ENCODE measurements at places on chromosomes 4 and X.

- DNase-seq: no peak
Measured at GRCh38 chr4:151553874-151554273, 144.9 kb downstream of the FHIP1A start.

DNA sequence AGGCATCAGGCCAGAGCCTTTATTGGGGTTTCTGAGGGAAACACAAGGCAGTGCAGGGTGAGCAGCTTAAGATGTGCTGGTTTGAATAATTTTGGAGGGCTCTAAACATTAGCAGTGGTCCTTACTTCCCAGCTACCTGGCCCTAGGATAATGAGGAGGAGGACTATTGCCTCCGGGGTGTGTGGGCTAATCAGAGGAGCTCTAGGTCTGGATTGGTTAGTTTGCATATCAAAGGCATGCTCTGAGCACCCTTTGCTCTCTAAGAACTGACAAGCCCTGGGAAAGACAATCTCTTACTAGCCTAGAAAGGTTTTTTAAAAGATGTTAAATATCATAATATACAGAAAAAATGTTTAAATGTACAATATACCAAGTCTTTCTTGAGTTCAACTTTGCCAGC, 58.4 kb downstream of the RXFP1 start:
- DNase-seq: no peak

GRCh38 chr4:8468746-8469535, 28.4 kb downstream of the TRMT44 start:
- peak; percentile 74 for DNase-seq

GRCh38 chr4:177271091-177271490, 38.6 kb upstream of the NEIL3 start:
- DNase-seq: no peak

DNA sequence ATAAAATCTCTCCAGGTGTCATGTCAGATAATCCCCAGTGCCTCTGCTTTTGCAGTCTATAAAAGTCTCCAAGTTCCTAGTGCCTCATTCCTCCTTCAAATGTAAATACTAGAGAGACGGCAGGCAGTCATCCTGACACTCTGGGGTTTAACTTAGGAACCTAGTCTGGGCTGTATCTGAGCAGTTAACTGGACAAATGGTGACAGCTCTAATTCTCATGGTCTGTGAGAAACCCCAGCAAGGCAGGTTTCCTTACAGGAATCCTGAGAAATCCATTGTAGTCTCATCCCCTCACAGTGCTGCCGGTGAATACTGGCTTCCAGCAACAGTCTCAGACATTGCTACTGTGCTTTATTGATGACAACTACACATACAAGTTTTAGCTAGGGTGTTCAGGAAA, 246.8 kb downstream of the SNCA start:
- no peak for DNase-seq

GRCh38 chrX:18537068-18537467, 111.7 kb downstream of the CDKL5 start:
- DNase-seq: no peak

GRCh38 chrX:78314561-78314960, 12.8 kb downstream of the CYSLTR1 start:
- no peak for DNase-seq

- DNase-seq: peak; percentile 91
Measured at GRCh38 chr4:184825896-184826690, at the start of gene ACSL1. Gene ACSL1 (minus strand): TSS chr4:184825968. CDS start chr4:184803514, 22,454 bp downstream.

DNA sequence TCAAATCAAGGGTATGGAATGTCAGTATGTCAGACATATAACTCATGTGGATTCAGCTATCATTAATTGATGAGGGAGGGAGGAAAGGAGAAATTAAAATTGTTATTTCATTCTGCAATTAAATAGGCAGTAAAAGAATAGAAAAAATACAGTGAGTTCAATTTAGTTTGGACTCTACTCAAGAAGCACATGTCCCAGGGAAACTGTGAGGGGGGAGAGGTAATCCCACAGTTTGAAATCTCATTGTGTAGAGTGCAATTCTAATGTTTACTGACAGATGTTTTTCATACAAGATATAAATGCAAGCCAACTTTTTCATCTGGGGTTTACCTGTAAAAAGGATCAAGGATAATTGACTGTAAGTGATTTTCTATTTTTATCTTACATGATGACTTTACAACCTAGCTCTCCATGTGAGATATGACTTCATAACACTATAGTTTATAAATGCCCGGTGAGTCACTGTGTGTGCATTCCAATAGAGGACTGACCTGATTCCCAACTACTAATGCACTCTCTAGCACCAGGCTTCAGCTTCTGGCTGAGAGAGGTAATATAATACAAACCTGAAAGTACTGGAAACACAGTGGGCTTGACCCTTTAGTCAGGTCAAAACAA, 35.2 kb upstream of the SCD5 start:
- no peak for DNase-seq

GRCh38 chrX:46722742-46723568, 36.0 kb downstream of the SLC9A7 start:
- no peak for DNase-seq

DNA sequence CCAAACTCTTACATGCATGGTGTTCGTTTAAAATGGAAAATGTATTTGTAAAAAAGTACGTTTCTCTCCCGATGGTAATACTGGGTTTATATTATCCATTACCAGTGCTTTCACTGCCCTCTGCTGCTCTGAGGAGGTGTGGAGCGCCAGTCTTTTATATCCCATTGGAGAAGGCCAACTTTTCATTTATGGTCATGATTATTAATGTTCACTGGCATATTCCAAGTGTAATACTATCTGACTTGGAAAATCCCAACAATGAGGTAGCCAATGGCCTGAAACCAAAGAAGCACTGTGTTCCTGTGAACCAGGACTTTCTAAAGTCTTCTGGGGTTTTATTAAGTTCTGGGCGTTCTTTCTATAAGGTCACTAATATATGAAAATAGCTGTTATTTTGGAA, 80.7 kb downstream of the SYNPO2 start:
- peak; percentile 3 for DNase-seq

GRCh38 chr4:156939139-156939538, 32.5 kb downstream of the PDGFC start:
- no peak for DNase-seq

GRCh38 chr4:70515367-70516250, 2.8 kb upstream of the AMTN start:
- no peak for DNase-seq

DNA sequence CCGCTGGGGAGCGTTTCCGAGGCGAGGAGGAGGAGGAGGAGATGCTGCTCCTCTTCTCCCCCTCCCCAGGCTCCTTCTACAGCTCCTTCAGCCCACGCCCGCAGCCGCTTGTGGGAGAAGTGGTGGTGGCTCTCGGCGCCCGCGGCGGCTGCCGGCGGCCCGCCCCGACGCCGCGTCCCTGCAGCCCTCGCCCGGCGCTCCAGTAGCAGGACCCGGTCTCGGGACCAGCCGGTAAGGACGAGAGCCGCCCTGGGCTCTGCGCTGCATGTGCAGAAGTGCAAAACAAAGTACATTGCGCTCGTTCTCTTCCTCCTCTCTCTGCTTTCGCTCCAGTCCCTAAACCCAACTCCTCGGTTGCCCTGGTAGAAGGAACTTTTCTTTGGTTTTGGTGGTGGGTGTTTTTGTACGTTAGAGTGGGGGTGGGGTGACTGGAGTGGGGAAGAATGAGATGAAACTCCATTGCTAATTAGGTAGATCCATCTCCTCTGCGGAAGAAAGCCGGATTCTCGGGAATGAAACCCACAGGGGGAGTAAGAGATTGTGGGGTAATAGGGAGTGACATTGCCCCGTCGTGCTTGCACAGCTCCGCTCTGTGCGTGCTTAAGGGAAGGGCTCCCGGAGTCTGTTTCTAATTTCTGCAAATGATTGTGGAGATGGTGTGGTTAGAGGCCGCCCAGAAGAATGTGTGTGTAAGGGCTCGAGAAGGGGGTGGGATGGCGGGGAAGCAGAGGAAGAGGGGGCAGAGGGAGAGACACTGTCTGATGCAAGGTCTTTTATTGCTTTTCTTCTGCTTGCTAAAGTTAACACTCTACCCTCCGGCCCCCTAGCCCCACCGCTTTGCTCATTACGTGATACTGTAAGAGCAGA, 677 bp downstream of the PTPN13 start:
- peak; percentile 72 for DNase-seq

- DNase-seq: no peak
Measured at GRCh38 chr4:153393397-153393796, 48.9 kb downstream of the MND1 start.

- peak; percentile 6 for DNase-seq
Measured at GRCh38 chr4:158020176-158020575, 152.6 kb downstream of the GASK1B start.

GRCh38 chr4:139311909-139312308, 9.6 kb upstream of the NDUFC1 start:
- no peak for DNase-seq

GRCh38 chrX:10677490-10677889, 57.1 kb upstream of the MID1 start:
- DNase-seq: no peak

GRCh38 chr4:6742989-6743388, 27.0 kb downstream of the BLOC1S4 start:
- DNase-seq: no peak

DNA sequence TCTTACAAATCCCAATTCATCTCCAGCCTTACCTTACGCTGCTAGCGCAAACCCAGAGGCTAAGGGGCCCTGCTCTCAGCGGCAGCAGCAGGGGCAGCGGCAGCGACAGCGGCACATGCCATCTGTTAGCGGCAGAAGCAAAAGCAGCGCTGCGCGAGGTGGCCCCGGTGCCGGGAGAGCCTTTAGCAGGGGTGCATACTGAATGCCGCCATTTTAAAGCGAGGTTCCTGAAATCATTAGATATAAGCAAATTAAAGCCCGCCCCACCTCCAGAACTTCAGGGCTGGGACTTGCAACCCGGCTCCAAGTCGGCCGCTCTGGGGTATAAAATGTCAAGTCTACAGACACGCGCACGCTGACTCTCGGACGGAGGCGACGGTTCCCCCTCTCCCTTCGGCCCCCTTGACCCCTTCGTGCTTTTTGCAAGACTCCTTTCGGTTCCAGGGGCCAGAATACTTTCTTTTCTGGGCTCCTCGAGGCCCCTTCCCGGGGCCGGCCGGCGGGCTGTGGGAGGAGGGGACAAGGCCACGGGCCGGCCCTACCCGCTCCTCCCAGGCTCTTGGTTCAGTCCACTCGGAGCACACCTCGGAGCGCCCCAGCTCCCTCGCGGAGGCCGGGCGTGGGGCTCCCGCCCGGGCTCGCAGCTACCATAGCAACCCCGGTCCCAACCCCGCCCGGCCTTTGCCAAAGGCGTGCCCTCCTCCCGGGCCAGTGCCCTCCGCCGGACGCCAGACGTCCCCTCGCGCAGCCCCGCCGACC, at the start of gene MBNL3:
TSS of gene MBNL3 (minus strand) at position 220 of the 759 bp plus-strand sequence. CDS start 49,427 bp downstream, outside the sequence.
- DNase-seq: peak; percentile 86

DNA sequence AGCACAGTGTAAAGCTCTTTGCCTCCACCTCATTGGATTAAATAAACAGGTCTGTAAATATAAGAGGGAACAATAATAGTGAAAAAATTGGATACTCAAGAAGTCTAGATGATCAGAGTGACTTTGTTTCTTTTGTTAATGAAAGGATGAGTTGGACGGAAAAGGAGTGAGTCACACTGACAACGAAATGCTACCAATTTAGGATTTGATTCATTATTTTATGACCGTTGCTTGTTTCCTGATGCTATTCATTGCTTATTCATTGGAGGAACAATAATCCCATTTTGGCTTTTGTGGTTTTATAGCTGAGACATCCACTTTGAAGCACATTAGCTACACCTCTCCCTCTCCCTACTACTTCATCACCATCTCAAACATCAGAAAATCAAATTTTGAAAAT, 74.4 kb upstream of the DYNLT3 start:
- no peak for DNase-seq

- no peak for DNase-seq
Measured at GRCh38 chrX:73262991-73263390, 48.3 kb upstream of the NAP1L2 start.

DNA sequence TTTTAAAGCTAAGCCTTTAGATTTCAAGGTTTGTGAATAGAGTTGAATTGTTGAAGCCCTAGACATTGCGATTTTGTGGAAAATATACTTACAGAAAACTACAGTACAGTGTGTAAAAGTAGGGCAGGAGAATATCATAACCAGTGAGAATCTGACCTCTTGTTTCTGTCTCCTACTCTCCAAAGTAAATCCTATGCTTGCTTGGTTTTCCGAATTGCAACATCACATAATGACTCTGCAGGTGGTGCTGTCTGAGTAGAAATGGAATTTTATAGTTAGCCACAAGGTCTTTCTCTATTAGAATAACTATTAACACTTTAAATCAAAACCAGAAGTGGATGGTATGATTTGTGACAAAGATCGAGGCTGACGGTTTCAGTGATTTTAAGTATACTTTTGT, 505.6 kb downstream of the RAPGEF2 start:
- no peak for DNase-seq

DNA sequence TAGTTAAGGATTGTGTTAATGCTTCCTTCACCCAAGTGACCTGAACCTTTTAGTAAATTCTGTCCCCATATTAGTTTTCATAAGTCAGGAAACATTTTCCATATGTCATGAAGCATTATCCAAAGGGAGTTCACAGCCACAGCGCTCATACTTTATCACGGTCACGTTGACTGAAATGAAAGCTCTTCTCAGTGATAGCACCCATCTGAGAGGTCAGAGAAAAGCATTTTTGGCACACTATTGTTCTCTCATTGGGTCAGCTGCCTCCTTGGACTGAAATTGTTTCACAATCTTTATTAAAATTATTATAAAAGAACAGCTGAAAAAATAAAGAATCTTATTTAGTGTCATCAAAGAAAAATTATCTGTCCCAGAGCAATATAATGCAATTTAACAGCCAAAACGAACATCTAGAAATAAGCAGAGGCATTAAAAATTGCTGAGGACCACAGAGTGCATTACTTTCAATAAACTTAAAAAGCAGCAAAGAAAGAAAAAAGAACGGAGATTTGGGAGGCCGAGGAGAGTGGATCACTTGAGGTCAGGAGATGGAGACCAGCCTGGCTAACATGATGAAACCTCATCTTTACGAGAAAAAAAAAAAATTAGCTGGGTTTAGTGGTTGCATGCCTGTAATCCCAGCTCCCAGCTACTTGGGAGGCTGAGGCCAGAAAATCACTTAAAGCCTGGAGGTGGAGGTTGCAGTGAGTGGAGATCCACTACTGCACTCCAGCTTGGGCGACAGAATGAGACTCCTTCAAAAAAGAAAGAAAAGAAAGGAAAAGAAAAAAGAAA, 680.8 kb upstream of the FAM241A start:
- no peak for DNase-seq
